ENCODE measurements at places on chromosomes 7 and 10.
A peak's percentile ranks its signal among the peaks of the same experiment; 100 is the strongest.

GRCh38 chr7:158228986-158229385, 358.6 kb downstream of the PTPRN2 start:
- no peak for DNase-seq

DNA sequence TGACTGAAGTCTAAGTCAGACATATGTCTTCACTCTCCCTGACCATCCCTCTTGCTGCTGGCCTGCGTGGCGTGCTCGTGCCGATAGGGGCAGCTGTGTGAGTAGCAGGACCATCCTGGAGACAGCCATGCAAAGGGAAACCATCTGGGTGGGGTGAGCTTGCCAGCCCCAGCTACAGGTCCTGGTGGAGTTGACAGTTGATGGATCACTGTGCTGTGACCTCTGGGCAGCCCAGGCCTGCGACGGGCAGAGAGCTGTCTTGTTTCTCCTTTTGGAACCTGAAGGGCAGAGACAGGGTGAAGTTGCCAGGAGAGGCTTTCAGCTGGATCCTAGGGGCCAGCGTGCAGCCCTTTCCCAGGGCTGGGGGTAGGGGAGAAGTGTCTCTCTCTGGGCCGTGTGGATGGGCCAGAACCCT, 44.7 kb downstream of the GRK5 start:
- no peak for DNase-seq

GRCh38 chr10:79342295-79342761, 4.9 kb upstream of the PPIF start:
- DNase-seq: no peak

- DNase-seq: no peak
Observed at GRCh38 chr10:2225609-2226008, 488.3 kb upstream of the ADARB2 start.

DNA sequence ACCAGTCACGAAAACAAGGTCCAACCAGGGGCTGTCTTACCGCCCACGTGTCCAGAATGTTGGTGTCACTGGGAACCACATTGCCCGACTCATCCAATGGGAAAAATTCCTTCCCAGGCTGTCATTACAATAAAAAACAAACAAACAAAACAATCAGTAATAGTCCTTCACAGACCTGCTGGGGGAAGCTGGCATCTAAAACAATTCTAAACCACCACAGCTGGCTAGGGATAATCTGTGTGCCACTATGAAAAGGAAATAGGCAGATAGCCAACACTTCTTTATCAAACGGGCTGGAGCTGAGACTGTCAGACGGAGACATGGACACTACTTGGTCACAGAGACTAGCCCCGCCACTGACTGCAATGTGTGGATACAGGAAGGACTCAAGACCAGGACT, 9.2 kb downstream of the AKR1B1 start:
- no peak for DNase-seq

- peak; percentile 83 for DNase-seq
Observed at GRCh38 chr10:86971232-86971991, 3.1 kb downstream of the ADIRF start.

DNA sequence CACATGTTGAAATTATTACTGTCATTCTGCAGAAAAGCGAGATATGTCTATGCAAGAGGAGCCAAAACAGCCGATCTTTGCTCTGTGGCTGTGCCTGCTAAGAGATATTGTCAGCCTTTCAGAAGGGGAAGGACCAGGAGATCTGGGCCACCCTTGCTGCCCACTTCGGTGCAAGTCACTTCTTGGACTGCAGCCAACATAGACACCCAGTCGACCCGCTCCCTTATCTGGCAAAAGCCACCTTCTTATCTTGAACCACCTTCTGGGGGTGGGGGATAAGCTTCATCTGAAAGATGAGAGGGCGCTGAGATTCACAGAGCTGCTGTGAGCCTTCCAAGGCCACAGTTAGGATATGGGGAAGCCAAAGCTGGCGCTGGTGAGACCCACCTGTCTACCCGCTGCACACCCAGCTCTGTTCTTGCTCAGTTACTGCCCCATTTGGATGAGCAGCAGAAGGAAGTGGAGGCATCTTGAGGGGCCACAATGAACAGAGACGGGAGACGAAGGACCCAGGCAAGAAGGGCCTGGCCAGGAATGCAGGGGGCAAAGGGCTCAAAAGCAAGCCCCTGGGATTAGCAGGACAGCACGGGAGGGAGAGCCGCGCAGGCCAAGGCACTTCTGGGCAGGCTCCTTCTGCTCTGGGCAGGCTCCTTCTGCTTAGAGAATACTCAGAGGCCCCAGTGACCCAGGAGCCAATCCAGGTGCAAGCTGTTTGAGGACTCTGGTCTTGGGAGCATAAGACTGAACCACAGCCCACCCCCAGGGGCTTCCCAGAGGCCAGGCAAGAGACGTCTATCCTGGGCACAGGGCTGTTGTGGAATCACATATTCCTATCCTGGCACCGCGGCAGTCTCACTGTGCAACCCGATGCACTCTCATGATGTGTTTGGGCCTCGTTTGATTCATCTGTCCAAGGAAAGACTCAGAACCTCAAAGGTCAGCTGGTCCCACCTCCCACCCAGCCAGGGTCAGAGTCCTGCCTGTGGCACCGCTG, 38.4 kb upstream of the NPFFR1 start:
- no peak for DNase-seq

DNA sequence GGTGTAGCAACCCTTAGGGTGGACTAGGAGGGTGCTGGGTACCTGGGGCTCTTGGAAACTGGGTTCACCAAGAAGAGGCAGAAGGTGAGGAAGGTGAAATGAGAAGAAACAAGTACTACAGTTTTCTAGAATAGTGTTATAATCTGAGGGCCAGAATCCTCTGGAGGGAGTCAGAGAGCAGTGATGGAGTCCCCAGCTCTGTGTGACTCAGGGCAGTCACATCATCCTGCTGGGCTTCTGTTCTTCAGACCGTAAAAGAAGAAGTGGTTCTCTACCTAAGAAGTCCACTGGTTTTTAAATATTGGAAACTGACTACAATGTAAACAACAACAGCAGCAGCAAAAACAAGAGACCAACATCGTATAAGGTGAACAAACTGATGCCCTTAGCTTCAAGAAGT, 197.3 kb downstream of the PRPF18 start:
- no peak for DNase-seq

DNA sequence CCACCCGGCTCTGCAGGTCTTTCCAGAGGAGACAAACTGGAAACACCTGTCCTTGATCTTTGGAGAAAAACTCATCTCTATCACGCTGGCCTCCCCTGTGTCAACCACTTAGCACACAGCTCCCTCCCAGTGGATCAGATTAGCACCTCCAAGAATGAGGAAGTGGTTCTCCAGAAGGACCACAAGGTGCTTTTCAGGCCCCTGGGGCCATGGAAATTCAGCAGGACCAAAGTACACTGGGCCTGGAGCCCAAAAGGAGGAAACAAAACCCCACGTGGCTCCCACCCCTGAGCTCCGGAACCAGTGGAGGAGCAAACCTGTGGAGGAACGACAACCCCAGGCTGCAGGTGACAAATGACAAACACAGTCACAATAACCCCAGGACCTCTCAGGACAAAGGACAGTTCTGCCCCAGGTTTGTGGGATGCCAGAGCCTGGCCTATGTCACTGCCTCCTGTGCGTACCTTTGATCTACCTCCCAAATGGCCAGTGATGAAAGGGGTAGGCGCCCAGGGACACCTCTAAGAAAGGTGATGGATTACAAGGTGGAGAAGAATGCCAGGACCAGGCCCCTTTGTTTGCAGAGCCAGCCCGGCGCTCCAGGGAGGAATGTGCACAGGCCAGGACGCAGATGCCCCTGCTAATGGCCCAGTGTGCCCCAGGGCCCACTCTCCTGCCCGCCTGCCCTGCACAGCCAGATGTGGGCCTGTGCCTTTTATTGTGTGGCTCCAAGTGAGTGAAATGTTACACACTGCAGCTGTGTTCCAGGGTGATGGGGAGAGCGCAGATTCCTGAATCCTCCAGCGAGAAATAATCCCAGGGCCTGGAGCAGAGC, 5.7 kb downstream of the TNS3 start:
- DNase-seq: no peak

GRCh38 chr10:123515661-123516060, 150.5 kb upstream of the GPR26 start:
- no peak for DNase-seq

DNA sequence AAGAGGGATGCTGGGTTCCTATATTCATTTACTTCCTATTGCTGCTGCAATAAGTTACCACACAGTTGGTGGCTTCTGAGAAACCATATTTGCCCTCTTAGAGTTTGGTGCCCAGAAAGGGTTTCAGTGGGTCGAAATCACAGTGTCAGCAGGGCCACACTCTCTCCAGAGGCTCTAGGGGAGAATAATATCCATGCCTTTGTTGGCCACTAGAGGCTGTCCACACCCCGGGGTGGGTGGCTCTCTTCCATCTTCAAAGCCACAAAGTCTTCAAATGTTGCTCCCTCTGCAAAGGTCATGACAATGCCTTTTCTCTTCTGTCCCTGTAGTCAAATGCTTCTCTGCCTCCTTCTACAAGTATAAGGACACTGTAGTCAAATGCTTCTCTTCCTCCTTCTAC, 989.4 kb downstream of the CCSER2 start:
- DNase-seq: no peak

DNA sequence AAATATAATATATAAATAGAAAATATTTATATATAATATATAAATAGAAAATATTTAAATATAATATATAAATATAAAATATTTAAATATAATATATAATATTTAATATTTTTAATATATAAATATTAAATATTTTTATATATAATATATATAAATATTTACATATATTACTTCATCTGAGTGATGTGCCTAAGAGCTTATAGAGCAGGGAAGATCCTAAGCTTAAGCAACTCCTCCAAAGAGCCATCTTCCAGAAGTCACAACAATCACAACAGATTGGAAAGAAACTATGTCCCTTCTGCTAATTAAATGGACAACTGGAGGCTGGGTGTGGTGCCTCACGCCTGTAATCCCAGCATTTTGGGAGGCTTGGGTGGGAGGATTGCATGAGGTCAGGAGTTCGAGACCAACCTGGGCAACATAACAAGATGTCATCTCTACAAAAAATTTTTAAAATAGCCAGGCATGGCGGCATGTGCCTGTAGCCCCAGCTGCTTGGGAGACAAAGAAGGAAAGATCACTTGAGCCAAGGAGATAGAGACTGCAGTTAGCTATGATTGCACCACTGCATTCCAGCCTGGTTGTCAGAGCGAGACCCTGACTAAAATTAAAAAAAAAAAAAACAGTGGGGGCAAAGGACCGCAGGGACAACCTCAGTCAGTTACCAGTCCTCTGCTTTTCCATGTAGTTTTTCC, 198.7 kb downstream of the SKIDA1 start:
- DNase-seq: no peak

GRCh38 chr10:4822208-4822607, 3.8 kb upstream of the AKR1E2 start:
- no peak for DNase-seq

- DNase-seq: no peak
Observed at GRCh38 chr7:24911213-24911603, 68.8 kb downstream of the OSBPL3 start.

GRCh38 chr10:75726522-75727483, 295.4 kb downstream of the LRMDA start:
- DNase-seq: no peak

DNA sequence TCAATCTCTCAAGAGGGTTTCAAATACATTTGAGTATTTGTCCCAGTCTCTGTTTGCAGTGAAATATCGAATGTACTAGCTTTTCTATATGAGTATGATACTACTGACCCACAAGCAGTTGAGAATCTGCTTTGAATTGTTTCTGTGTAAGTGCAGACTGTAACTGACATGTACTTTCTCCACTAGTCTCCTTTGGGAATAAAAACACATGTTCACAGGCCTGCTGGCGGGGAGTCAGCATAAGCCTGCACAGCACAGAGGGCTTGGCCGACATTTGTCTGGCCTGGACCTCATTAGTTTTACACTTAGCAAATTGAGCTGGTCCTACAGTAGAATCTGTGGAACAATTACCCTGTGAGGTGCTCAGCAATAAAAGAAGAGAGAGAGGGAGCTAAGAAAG, 72.6 kb downstream of the ITGB8 start:
- no peak for DNase-seq

- no peak for DNase-seq
Observed at GRCh38 chr10:122974543-122975064, 5.6 kb upstream of the PSTK start.

- peak; percentile 18 for DNase-seq
Observed at GRCh38 chr7:20440472-20441105, 109.9 kb downstream of the ITGB8 start.

DNA sequence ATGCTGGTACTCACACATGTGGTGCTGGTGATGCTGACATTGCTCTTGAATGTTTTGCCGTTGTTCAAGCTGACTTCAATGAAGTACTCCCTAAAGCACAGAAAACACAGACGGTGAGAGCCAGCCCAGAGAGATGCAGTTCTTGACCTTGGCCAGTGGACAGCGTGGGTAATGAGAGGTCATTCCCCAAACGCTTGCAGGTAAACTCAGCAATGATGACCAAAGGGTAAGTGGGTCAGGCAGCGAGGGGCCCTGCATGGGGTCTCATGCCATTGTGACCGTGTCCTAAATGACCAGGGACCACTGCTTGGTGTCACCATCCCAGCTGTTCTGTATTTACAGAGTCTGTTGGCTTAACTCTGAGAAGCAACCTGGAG, 32.8 kb upstream of the ANTXRL start:
- DNase-seq: no peak

DNA sequence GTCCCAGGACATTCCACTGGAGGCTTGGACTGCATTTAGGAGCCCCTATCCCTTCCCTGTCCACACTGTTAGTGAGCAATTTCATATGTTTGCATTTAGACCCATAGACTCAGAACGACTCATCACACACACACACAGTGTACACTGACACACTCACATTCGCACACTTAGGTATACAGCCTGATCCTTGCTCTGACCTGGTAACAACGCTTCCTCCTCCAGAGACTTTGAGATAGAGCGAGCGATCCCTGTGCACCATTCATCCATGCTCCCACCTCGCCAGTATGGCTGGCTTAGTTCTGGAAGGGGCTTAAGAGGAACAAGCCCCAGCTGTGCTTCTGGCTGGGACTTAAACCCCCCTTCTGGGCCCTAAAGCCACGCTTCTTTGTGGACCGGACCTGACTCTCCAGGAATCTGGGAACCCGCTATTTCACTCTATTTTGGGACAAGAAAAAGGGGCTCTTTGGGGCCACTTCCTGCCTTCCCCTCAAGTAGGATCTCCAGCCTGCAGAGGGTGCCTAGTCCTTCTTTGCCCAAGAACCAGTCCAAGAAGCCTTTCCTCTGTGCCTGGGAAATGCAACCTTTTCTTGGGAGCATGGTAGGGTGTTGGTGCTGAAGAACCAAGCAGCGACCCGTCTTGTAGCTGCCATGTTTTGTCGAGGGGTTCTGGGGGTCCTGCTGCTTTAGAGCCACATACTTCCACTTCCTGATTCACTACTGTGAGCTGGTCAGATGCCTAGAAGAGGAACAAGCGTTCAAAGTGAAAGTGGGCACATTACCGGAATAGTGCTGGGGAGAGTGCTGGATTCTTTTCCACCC, 1.1 kb upstream of the HOXA13 start:
- no peak for DNase-seq

Data from stimulated activated naive CD8-positive, alpha-beta T cell treated with anti-CD3 and anti-CD28 coated beads, Interleukin-15, Interleukin-2, amounts not matched to agents 100 U/mL and 50 U/mL, for 24 hours (primary cell).